ENCODE measurements at places on chromosomes 12 and 14. TPM values are rescaled to one million over a fixed set of nuclear protein-coding genes. Genes with fewer than 3 reads are reported as not detected.

MYO1A gene
- polyA plus RNA-seq: 0.13 TPM

CEP170B gene
- polyA plus RNA-seq: 2.6 TPM

OR6C2 gene
- polyA plus RNA-seq: not detected

CIROP gene
- polyA plus RNA-seq: not detected

GZMH gene
- not detected for polyA plus RNA-seq

LIN7A gene
- 2.7 TPM for polyA plus RNA-seq

TTC9 gene
- polyA plus RNA-seq: 4.6 TPM

SLC4A8 gene
- polyA plus RNA-seq: 0.98 TPM

PLEKHG3 gene
- 26.9 TPM for polyA plus RNA-seq

ACOT2 gene
- polyA plus RNA-seq: 28.7 TPM

CIDEB gene
- 19.4 TPM for polyA plus RNA-seq

ZNF410 gene
- polyA plus RNA-seq: 30.3 TPM

GARIN6 gene
- not detected for polyA plus RNA-seq

Measured in muscle of leg (tissue), 16 donors.